Left ventricle myocardium inferior (tissue), 1 donor: ENCODE measurements at places on chromosomes 5 and 9.

DNA sequence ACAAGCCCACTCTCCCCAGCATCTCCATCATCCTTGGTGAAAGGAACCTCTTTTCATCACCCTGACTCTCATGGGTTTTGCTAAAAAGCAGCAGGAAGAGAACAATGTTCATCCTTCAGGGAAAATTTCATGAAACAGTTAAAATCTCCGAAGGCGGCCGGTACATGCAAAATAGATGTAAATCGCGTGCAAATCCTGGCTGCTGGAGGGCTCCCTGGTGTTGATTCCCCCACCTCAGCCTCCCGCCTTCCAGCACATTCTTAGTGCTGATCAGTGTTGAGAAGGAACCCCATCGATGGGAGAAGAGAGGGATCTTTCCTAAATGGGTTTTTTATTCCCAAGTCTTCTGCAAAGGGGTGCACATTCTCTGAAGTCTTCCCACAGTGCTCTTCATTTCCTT is 8.7 kb upstream of the GFI1B start:
- no peak for DNase-seq
- H3K4me3 ChIP-seq = no peak overlapping the region
- H3K27me3 ChIP-seq = peaks cover 59% of the 10 kb centered on the region
- no peak overlapping the region for H3K27ac ChIP-seq
- no peaks in the 10 kb centered on the region for H3K36me3 ChIP-seq
- peaks cover 8% of the 10 kb centered on the region for H3K4me1 ChIP-seq

GRCh38 chr5:72300590-72301339 is 19.3 kb downstream of the MRPS27 start:
- no peak overlapping the region for H3K4me3 ChIP-seq
- no peaks in the 10 kb centered on the region for H3K27me3 ChIP-seq
- no peak overlapping the region for H3K27ac ChIP-seq
- no peak for DNase-seq
- peaks cover 25% of the 10 kb centered on the region for H3K4me1 ChIP-seq

DNA sequence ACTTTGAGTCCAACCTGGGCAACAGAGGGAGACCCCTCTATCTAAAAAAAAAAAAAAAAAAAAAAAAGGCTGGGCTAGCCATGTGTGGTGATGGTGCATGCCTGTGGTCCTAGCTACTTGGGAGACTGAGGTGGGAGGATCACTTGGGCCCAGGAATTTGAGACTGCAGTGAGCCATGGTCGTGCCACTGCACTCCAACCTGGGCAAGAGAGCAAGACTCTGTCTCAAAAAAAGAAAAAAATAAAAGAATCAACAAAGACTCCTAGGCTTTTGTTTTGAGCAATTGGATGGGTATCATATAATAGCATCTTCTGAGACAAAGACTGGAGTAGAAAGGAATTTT is 481.7 kb upstream of the PAPPA start:
- H3K36me3 ChIP-seq = no peaks in the 10 kb centered on the region
- H3K4me1 ChIP-seq = no peaks in the 10 kb centered on the region
- no peak overlapping the region for H3K4me3 ChIP-seq
- H3K27me3 ChIP-seq = no peaks in the 10 kb centered on the region
- DNase-seq = no peak
- H3K27ac ChIP-seq = no peak overlapping the region

DNA sequence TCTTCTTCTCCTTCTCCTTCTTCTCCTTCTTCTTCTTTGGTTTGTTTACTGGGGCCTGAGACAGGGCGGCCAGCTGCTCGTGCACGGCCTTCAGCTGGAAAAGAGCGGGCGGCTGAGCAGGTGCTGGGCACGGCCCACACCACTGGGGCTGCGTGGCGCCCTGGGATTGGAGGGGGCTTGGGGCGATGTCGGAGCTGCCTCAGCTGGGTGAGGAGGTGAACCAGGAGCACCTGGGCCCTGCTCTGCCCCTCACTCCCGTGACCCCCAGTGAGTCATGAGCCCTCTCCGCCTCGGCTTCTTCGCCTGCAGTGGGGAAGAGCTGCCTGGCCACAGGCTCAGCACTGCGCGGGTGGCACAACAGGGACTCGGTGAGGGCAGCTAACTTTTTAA is 14.9 kb downstream of the BRD3OS start:
- H3K4me3 ChIP-seq = no peak overlapping the region
- H3K36me3 ChIP-seq = peaks cover 86% of the 10 kb centered on the region
- no peaks in the 10 kb centered on the region for H3K27me3 ChIP-seq
- DNase-seq = no peak
- peaks cover 12% of the 10 kb centered on the region for H3K4me1 ChIP-seq
- no peak overlapping the region for H3K27ac ChIP-seq
